ENCODE measurements at places on chromosomes 6 and 20.

DNA sequence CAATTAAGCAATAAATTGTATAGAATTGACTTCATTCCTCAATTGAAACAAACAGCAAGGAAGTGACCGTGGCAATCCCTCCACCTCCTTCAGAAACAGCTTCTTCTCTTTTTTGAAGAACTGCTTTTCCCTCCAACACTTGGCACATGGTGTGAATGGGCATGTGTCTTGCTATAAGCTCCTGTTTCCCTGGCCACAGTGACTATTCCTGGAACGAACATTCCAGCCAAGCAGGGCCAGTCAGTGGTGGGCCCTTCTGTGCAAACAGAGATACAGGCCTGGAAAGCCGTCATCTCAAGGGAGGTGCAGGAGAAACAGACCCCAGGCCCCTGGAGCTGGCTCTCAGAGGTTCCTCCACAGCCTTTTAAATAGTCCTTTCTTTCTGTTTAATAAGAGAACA is 6.9 kb downstream of the TXNDC5 start:
- DNase-seq = no peak

- DNase-seq = no peak
Observed at GRCh38 chr20:62603907-62604785, 38.2 kb upstream of the SLCO4A1 start.

DNA sequence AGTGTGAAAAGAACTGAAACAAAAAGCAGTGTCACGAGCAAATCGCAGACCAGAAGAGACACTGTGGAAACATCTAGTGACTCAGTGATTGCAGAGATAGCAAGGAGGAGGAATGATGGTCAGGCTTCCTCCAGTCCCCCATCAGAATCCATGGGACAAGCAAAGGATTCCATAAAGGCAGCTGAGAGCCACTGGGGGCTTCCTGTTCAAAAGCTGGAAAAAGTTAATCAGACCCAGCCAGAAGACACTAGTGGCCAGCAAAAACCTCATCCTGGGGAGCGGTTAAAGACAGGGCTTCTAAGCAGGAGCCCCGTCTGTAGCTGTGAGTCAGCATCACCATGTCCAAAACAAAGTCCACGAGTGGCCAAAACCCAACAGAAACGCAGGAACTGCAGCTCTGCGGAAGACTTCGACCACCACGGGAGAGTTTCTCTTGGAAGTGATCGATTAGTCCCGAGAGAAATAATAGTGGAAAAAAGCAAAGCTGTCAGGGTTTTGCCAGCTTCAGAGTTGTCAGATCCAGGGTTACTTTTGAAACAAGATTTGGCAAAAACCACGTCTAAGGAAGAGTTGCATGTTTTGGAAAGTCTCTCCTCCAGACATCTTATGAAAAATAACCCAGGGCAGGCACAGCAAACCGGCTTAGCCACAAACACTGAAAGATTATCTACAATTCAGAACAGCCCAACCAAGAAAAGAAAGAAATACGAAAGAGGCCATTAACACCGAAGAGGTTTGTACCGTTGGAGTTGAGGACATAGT is 51.0 kb downstream of the JAG1 start:
- DNase-seq = no peak

GRCh38 chr6:31712296-31712695 is 2.9 kb upstream of the LY6G6D start:
- no peak for DNase-seq

GRCh38 chr20:59804347-59804746 is 129.1 kb downstream of the SYCP2 start:
- DNase-seq = no peak

DNA sequence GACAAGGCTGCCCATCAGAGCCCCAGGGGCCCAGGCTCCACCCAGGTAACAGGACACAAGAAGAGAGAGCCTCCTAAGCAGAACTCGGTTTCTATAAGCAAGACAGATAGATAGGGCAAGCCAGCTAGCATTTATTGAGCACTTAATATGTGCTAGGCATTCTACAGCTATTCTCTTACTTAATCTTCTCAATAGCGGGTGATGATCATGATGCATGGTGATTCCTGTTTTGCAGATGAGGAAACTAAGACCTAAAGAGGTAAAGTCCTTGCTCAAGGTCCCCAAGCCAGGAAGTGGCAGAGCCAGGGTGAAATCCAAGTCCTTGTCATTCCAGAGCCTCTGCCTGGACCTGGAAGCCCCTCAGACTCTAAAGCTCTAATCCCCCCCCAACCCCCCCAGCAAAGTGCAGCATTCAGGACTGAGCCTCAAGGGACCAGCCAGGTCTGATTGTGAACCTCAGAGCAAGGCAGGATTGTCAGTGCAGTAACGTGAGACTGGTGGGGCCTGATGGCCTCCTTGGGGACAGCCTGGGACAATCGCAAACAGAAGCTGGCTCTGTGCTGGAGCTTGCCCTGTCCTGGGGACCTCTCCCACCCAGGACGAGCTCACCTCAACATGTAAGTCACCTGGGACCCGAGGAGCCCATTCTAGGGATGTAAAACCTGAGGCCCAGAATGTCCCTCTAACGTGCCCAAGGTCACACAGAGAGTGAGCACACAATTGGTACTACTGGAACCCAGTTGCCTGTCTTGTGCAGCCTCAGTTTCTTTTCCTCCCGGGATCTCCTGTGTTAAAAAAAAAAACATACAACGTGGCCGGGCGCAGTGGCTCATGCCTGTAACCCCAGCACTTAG is 48.4 kb upstream of the PTGIS start:
- no peak for DNase-seq

DNA sequence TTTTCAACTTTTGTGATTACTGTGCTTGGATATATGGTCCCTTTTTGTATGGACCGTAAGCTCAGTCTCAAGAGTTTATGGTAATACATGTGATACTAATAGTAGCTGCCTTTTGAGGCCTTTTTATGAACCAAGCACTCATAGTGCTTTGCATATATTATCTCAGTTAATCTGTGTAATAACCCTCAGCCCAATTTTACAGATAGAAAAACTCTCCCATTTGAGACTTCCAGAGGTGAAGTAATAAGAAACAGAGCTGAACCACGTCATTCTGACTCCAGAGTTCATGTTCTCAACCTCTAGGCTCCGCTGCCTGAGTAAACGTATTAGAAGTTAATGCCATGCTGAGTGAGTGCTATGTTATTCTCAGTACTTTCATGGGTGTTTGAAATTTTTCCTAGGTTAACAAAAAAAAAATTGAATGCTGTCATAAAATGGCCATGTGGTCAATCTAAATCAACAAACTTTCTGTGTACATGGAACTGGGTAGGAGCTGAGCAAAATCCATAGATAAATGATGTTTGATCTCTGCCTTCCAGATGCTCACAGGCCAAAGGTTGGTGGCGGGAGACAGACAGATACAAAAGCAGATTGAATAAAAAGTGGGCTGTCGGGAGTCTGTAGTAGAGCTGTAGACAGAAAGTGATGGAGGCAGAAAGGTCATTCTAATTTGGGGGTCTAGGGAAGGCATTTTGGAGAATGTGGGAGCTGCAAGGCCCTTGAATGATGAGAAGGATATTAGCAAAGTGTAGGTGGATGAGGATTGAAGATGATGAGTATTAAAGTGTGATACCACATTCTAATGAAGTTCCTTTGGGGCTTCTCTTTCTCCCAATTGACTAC is 22.6 kb upstream of the ELOVL2 start:
- DNase-seq = no peak

GRCh38 chr6:150403458-150404246 is 34.8 kb downstream of the IYD start:
- DNase-seq = no peak

- DNase-seq = no peak
Observed at GRCh38 chr6:123966618-123967017, 163.0 kb downstream of the NKAIN2 start.

DNA sequence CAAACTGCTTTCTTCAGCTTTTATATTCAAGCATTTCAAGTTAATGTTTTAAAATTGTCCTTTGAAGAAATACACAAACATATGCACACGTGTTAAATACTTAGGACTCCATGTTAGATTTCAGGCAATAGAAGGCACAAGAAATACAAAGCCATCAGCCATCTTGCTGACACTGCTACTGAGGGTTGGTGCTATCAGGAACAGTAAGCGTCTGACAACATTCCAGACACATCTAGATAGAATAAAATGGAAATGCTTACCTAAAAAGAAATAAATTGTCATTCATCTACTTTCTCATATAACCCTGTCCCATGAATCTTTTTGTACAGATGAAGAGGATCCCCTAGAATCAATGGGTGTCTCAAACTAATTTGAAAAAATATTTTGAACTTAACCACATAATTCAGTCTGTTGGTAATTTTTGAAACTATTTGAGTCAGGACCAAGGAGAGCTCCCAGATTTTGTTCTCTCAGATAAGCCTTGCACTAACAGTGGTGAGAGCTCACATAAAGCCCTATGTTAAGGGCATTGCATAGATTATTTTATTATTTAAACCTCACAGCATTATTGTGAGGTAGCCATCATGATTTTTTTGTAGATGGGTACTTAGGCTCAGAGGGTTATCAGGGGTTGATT is 631.1 kb upstream of the POU3F2 start:
- DNase-seq = no peak

DNA sequence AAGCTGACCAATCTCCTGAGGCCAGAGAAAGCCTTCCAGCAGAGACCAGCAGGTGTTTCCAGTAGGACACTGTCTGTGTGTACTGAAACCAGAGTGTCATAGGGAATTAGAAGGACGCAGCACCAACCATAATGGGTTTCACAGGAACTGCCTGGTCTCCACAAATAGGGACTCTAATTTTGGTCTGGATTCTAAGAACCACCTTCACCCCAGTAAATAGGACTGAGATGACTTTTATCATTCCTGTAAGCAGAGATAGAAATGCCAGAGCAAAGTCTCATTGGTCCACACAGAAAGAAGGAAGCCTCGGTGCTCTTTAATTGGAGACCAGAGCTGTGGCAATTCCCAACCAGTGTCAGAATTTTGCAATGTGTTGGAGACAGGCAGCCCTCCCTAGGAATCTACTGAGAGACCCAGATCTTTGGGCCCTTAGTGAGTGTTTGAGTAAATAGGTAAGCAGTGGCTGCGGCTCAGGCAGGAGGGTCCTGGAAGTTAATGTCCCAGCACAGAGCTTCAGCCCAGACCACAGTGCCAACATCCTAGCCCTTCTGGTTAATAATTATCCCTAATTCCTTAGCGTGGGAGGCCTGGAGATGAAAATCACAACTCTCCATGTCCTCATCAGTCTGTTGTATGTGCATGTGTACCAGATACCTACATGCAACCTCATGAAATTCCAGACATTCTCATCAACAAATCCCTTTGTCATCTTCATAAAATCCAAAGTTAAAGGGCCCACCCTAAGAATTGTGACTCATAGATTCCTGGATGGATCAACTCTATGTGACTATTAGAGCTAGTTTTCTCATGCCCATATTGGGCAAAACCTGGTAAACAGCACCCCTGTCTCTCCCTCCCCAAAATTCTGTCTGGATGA is 81.2 kb downstream of the UNC5CL start:
- no peak for DNase-seq

- DNase-seq = no peak
Observed at GRCh38 chr20:37921341-37921929, 18.5 kb downstream of the VSTM2L start.

- no peak for DNase-seq
Observed at GRCh38 chr20:3580412-3580811, 82.8 kb downstream of the GFRA4 start.
